ENCODE measurements at places on chromosomes 4 and X. TPM values are rescaled to one million over a fixed set of nuclear protein-coding genes. Genes with fewer than 3 reads are reported as not detected.

The KIAA1210 gene
- total RNA-seq: not detected

The PASD1 gene
- not detected for total RNA-seq

The CDS1 gene
- total RNA-seq: 44.2 TPM

DNA sequence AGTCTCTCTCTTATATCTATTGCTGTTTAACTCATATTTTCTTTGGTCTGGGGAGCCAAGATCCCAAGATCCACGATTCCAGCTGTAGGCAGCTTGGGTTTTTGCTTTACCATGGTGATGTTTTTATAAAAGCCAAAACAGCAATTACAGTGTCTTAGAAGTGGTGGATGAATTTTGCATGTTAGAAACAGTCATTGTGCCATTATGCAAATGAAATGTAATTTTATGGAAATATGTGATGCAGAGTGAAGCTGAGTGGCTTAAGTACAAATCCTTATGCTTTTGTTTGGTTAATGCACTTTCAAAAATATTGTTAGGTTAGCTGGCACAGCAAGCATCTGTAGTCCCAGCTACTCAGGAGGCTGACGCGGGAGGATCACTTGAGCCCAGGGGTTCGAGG is 32.8 kb upstream of the PTTG2 start:
- no peaks in the 10 kb centered on the region for H3K36me3 ChIP-seq
- no peak for DNase-seq
- no peak overlapping the region for H3K27ac ChIP-seq
- no peaks in the 10 kb centered on the region for H3K27me3 ChIP-seq
- no peak overlapping the region for H3K4me3 ChIP-seq

DNA sequence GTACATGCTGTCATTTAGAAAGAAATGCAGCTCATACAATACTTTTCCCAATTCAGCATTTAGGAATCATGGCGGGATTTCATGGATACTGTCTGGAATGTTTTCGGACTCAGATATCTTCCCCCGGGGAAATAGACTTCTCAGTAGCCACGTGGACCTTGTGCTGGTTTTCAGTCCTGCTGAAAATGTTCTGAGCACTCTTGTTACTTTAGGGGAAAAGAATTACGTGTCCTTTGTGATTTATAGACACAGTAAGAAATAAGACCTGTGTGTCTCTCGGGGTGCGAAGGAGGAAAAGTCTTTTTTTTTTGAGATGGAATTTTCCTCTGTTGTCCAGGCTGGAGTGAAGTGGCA is 3.8 kb downstream of the CD99 start:
- DNase-seq: no peak
- H3K4me1 ChIP-seq: peaks cover 8% of the 10 kb centered on the region
- no peaks in the 10 kb centered on the region for H3K27me3 ChIP-seq
- H3K4me3 ChIP-seq: no peak overlapping the region
- no peak overlapping the region for H3K27ac ChIP-seq

The CTBP1 gene
- 200 TPM for total RNA-seq

The MPC1L gene
- total RNA-seq: not detected

DNA sequence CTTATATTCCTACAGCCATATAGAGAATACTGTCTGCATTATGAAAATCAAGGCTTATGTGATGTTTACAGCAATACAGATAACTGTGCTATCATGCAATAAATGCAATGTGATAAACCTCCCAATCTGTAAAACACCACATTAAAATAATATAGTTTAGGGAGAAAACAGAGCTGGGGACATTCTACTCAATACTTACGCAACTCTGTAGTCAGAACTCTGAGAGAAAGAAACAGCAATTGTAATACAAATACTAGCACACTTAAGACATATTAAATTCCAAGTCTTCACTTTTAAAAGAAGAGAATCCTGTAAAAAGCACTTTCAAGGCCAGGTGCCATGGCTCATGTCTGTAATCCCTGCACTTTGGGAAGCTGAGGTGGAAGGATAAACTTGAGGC is 61.4 kb downstream of the ANKRD17 start:
- no peak overlapping the region for H3K27ac ChIP-seq
- H3K4me1 ChIP-seq: no peaks in the 10 kb centered on the region
- no peak overlapping the region for H3K4me3 ChIP-seq
- no peaks in the 10 kb centered on the region for H3K27me3 ChIP-seq
- H3K36me3 ChIP-seq: no peaks in the 10 kb centered on the region

DNA sequence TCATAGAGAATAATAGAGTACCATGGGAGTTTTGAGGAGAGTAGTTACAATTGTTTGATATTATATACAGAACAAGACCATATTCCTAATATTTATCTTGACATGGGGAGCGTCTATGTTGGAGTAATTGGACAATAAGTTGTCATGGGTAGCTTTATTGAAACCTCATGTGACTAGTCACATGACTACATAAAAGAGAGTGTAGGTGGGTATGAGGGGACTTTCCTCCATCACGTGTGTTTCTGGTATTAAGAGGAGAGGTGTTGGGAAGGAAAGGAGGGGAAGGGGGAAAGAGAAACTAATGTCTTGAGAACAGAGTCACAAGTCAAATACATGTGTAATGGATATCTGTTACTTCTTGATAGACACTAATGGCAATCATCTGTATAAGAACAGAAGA is 33.1 kb downstream of the PDLIM5 start:
- no peaks in the 10 kb centered on the region for H3K27me3 ChIP-seq
- H3K36me3 ChIP-seq: no peaks in the 10 kb centered on the region
- no peak overlapping the region for H3K4me3 ChIP-seq
- H3K4me1 ChIP-seq: no peaks in the 10 kb centered on the region
- H3K27ac ChIP-seq: no peak overlapping the region

DNA sequence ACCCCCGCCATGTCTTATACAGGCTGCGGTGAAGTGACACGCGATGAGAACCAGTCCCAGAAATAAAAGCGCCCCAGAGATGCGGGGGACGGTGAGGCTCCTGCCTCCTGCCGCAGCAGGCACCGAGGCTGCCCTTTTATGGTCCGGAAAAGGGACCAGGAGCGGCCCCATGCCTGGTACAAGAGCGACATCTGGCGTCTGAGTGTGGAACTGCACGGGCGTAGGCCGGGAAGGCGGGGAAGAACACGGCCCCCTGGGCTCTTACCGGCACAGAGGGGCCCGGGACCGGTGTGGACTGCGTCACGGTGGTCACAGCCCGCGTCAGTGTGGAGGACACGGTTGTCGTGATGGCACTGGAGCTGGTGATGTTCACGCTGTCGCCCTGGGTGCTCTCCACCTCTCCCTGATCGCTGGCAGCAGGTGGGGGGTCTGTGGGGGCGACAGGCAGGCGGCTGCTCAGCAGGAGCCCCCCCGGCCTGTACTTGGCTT is 8.9 kb upstream of the RENBP start:
- H3K27me3 ChIP-seq: no peaks in the 10 kb centered on the region
- H3K4me3 ChIP-seq: no peak overlapping the region
- peaks cover 8% of the 10 kb centered on the region for H3K36me3 ChIP-seq
- H3K27ac ChIP-seq: no peak overlapping the region

- H3K4me1 ChIP-seq: no peaks in the 10 kb centered on the region
- no peak overlapping the region for H3K4me3 ChIP-seq
- DNase-seq: peak; percentile 63
- H3K27ac ChIP-seq: no peak overlapping the region
- H3K27me3 ChIP-seq: no peaks in the 10 kb centered on the region
These were observed 73.4 kb upstream of the TTC29 start for GRCh38 chr4:147019091-147019490.

GRCh38 chr4:1945124-1945895 is 63.5 kb downstream of the NELFA start:
- no peaks in the 10 kb centered on the region for H3K4me1 ChIP-seq
- H3K27me3 ChIP-seq: no peaks in the 10 kb centered on the region
- H3K36me3 ChIP-seq: no peaks in the 10 kb centered on the region
- no peak overlapping the region for H3K4me3 ChIP-seq
- no peak for DNase-seq
- no peak overlapping the region for H3K27ac ChIP-seq

DNA sequence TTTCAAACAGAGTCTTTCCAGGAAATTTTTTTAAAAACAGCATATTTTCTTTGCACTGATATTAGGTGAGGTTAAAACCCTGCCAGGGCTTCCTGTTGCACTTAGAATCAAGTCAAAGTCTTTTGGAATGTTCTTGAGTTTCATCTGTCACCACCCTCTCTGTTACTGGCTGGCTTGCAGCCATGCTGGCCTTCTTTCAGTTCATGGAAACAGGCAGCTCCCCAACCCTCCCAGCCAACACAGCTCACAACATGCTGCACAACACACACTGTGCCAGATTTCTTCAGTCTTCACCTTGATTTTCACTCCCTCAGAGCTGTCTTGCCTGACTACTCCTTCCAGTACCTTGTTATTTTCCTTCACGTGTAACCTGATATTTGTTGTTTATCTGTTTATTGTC is 129.5 kb downstream of the KCNIP4 start:
- no peak for DNase-seq
- no peaks in the 10 kb centered on the region for H3K4me1 ChIP-seq
- no peaks in the 10 kb centered on the region for H3K27me3 ChIP-seq
- H3K36me3 ChIP-seq: no peaks in the 10 kb centered on the region

DNA sequence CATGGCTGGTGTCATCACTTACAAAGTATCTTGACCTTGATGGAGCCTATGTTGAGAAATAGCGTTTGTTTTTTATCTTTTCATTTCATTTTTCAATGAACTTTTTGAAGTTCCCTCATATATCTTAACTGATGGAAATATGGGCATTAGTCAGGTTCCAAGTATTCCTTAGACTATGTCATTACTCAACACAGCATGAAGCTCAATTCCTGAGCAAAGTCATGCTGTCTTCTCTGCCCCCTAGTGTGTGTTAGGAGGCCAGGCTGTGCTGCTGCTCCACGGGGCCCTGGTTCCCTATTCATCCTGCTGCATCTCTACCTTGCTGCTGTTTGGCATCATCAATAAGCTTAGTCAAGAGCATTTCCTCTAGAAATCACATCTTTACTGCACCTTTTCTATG is 40.9 kb downstream of the GPR143 start:
- H3K4me3 ChIP-seq: no peak overlapping the region
- H3K4me1 ChIP-seq: no peaks in the 10 kb centered on the region
- H3K27me3 ChIP-seq: no peaks in the 10 kb centered on the region
- H3K27ac ChIP-seq: no peak overlapping the region
- no peak for DNase-seq

GRCh38 chrX:119655125-119655524 is 37.8 kb downstream of the SEPTIN6 start:
- H3K27me3 ChIP-seq: no peaks in the 10 kb centered on the region
- H3K4me3 ChIP-seq: no peak overlapping the region
- no peaks in the 10 kb centered on the region for H3K36me3 ChIP-seq
- H3K27ac ChIP-seq: no peak overlapping the region
- no peak for DNase-seq
- H3K4me1 ChIP-seq: no peaks in the 10 kb centered on the region

DNA sequence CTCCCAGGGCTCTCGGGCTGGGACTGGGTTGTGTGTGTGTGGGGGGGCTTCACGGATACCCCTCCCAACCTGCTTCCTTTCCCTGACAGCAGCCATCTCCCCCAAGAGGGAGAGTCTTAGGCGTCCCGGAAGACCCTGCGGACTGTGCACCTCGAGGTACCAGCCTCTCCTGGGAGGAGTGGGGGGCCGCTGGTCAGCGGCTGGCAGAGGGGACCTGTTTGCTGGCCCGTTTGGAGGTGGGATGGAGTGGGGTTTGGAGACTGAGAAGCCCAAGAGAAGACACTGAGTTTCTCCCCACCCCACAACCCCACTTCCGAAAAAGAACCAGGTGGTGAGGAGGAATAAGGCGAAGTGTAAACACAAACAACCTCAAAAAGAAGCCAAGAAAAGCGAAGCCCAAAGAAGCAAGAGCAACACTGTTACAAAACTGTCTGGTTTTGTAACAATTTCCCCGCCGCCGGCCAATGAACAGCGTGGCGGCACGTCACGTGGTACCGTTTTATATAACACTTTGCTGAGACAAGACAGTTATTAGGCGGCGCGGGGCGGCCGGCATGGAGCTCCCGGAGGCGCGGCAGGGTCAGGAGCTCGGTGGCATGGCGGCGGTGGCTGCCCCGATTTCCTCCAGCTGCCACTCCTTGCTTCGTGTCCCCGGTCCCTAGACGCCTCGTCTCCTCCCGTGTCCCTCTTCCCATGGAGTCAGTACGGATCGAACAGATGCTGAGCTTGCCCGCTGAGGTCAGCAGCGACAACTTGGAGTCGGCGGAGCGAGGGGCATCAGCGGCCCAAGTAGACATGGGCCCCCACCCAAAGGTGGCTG is at the start of gene LONRF3:
Gene LONRF3, plus strand, starts transcription at position 531 of the 820 bp plus-strand sequence. Its CDS starts 163 bp downstream, at position 694.
- H3K27ac ChIP-seq: peak within 1 kb of the TSS; percentile 74
- H3K4me1 ChIP-seq: peaks cover 8% of the 10 kb centered on the region
- H3K27me3 ChIP-seq: peaks cover 7% of the 10 kb centered on the region
- peak; percentile 80 for DNase-seq
- H3K4me3 ChIP-seq: peak within 1 kb of the TSS; percentile 48

The PRDM5 gene
- 9.2 TPM for total RNA-seq

The SPP1 gene
- 3.9 TPM for total RNA-seq

Data from colonic mucosa (tissue), 4 donors.